ENCODE measurements at places on chromosomes 1 and 21.

- no peak for DNase-seq
Measured at GRCh38 chr1:175840787-175841186, 97.4 kb upstream of the TNR start.

DNA sequence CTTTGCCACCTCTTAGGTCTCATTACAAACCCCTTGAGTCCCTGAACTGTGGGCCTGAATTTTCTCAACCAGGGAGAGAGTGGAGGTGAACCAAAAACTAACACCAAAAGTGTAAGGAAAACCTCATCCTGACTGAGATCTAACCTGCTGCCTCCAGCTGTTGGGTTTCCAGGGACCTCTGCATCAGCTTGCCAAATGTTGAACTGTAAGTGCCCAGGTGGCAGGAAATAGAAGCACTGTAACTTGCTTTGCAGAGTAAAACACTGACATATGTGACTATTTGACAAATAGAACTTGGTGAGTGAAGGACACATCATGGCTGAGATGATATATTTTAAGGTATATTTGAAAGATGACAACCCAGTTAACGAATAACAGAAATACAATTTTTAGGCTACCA, 48.4 kb upstream of the NR5A2 start:
- DNase-seq = no peak

GRCh38 chr1:208803011-208803811, 559.0 kb upstream of the PLXNA2 start:
- DNase-seq = no peak

DNA sequence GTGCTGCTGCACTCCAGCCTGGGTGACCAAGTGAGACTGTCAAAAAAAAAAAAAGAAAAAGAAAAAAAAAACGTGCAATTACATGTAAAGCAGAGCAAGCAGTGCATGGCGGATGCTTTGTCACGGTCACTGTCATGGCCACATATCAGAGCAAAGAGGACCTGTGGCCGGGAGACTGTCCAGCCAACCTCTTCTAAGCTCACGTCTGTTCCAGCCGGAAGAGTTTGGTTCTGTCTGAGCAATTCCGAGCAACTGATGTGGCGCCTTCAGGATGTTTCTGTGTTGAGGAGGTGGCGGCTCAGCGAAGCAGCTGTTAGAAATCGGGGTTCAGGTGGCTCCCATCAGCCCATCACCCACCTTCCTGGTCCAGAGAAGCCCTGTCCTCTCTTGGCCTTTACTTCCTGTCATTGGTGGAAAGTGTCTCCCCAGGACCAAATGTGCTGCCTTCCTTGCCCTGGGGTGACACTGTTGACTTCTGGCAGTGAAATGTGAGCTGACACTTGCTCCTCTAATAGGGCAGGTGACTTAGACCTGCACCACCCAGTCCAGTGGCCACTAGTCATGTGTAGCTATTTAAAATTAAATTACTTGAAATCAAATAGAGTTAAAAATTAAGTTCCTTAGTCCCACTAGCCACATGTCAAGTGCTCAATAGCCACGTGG, 59.9 kb downstream of the ARHGEF10L start:
- no peak for DNase-seq

DNA sequence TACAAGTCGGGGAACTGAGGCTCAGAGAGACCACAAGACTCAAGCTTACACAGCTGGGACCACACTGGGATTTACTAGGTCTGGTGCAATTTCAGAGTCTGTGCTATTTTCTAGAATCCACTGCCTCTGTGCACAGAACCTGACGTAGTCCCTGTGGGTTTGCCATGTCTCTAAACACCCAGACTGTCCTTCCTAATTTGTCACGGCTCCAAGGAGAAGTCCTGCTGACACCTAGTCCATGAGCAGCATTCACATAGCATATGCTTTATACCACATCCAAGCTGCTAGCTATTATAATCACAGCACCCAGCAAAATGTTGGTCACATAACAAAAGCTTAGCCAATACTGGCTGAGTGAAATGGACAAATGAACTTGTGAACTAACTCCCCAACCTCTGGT, 79.0 kb upstream of the HMGB4 start:
- no peak for DNase-seq

- no peak for DNase-seq
Measured at GRCh38 chr1:154744352-154745035, 125.6 kb downstream of the KCNN3 start.

DNA sequence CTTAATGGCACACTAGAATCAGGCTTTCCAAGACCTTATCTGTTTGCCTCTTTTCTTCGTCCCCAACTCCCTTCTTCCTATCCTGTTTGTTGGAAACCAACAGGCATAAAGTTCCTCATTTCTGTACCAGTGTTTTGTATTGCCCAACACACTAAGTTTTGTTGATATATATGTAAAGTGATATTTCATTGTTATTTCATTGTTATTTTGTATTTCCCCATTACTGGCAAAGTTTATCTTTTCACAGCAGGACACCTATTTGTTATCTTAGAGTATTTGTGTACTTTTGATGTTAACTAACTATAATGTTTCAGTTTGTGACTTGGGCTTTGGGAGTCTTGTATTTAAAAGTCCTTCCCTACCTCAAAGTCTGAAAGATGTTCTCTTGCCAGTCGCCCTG, 27.1 kb downstream of the FAM20B start:
- DNase-seq = no peak

GRCh38 chr1:180231506-180231921, 1.4 kb downstream of the LHX4 start:
- no peak for DNase-seq

- DNase-seq = no peak
Measured at GRCh38 chr1:167554028-167554779, 642 bp upstream of the CREG1 start.

- no peak for DNase-seq
Measured at GRCh38 chr1:19239876-19240275, 11.4 kb downstream of the EMC1 start.

DNA sequence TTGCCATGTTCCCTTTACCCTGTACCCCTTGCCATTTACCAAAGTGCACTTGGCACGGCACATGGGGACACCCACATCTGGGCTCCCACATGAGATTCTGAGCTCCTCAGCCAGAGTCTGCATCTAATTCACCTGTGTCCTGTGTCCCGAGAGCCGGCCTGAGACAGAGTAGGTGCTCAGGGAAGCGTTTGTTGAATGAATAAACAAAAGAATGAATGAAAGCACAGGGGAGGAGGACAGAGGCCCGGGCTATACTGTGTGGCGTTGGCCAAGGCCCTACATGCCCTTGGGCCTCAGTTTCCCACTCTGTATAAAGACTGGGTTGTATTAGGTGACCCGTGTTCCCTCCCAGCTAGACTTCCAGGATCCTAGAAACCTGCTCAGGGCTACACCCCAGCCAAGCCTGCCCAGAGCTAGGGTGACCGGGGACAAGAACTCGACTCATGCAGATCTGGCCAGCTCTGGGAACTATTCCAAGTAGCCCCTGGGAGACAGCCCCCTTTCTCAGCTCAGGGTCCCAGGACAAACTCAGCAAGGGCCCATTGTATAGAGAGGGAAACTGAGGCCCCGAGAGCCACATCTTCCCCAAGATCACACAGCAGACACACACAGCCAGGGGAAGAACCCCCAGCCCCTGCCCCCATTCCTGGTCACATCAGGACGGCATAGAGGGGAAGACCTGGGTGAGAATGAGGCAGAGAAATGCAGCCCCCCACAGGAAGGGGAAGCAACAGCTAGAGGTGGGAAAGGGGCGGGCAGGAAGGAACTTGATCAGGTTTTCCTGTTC, 6.0 kb downstream of the EPHA2 start:
- DNase-seq = no peak

- peak; percentile 9 for DNase-seq
Measured at GRCh38 chr1:5423109-5423508, 569.1 kb downstream of the NPHP4 start.

DNA sequence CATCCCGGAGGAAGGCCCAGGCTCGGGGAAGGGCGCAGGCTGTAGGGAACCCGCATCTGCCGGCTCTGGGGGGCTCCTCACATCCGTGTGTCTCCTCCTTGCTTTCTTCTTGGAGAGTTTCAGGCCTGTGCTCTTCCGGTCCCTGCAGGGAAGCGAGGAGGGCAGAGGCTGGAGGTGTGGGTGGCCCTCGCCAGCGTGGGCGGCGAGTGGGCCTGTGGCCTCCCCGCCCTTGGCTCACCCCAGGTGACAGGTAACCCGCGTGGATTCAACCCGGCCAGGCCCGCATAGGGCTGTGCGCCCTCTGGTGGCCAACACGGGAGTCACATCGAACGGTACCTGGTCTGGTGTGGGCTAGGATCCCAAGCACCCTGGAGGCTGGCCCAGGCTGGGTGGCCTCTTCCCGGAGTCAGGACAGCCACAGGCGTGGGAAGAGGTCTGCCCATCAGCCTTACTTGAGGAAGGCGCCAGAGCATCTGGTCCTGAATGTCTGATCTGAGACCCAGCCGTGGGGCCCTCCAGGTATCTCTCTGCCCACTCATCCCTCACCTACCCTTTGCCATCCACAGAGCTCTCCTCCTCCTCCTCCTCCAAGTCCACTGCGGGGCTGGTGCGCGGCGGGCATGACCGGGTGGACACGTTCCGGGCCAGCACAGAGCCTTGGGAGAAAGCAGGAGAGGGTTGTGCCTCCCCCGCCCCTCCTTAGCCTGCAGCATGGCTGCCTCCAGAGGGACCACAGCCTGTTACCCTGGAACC, 9.6 kb upstream of the TNFRSF25 start:
- peak; percentile 73 for DNase-seq

DNA sequence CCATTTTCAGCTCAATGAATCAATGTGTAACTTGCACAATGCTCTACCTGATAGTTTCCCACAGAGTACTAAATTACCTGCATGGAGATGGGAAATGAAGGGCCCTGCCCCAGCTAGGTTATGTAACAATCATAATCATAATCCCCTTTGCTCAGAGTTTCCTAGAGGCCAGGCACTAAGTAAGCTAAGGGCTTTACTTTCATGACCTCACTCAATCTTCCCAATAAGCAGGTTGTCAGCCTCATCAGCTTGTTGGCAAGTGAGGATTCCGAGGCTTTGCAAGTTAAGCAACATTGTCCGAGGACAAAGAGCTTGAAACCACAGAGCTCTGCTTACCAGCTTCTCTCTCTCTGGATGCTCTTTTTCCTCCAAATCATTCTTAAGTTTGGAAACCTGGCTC, 64.1 kb upstream of the NTPCR start:
- no peak for DNase-seq

DNA sequence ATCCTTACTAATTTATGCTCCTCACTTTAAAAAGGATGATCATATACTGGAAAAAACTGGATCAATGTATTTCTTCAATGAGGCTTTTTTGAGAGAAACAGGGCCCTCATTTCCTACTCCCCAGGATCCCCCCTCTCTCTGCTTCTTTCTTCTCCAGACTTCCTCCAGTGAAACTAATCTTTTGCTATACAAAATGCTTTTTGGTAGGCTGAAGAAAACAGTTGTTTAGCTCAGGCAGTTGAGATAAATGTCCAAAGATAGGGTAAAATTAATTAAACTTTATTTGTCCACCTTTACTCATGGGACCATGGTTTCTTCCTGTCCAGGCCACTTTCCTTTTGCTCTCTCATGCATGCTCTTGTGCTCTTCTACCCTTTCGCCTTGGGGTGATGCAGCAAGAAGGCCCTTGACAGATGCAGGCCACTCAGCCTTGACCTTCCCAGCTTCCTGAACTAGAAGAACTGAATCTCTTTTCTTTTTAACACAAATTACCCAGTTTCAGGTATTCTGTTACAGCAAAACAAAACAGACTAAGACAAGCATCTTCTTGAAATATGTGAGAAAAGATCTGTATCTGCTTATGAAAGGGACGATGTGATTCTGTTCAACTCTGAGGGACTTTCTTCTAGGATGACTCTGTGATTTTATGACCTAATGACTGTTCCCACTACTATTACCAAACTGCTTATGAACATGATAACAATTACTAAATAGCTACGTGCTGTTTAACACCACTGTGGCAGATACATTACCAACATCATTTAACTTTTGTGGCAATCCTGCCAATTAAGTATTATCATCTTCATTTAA, 63.7 kb downstream of the NVL start:
- no peak for DNase-seq

DNA sequence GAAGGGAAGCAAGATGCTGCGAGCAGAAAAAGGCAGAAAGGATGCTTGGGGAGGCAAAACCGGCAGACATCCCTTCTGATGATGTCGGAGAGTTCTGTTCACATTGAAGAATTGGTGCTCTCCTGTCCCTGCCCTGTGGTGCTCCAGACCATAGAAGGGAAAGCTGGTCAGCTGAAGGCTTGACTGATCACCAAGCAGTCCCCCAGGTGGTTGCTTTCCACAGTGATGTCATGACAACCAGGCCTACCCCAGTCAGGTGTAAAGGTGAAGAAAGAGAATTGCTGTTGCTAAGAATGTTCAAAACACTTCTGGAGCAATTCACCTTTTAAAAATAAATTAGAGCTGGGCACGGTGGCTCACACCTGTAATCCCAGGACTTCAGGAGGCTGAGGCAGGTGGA, 59.5 kb downstream of the OPTC start:
- DNase-seq = no peak

GRCh38 chr1:167674156-167674555, 44.1 kb downstream of the RCSD1 start:
- DNase-seq = no peak

DNA sequence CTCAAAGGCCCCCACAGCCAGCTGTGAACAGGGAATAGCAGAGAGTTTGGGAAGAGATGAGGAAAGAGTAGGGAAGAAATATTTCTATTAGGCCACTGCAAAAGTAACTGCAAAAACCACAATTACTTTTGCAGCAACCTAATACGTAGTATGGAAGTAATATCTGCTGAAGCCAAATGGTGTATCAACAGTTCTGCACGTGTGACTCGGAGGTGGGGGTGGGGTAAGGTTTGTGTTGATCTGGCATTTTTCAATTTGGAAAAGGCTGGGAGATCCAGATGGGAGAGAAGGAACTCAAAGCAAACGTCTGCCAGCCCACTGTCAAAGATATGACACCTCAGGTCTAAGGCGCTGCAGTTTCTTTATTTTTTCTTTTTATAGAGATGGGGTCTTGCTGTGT, 11.1 kb upstream of the ZNF436 start:
- DNase-seq = no peak

GRCh38 chr21:15006594-15007230, 58.1 kb downstream of the NRIP1 start:
- no peak for DNase-seq

DNA sequence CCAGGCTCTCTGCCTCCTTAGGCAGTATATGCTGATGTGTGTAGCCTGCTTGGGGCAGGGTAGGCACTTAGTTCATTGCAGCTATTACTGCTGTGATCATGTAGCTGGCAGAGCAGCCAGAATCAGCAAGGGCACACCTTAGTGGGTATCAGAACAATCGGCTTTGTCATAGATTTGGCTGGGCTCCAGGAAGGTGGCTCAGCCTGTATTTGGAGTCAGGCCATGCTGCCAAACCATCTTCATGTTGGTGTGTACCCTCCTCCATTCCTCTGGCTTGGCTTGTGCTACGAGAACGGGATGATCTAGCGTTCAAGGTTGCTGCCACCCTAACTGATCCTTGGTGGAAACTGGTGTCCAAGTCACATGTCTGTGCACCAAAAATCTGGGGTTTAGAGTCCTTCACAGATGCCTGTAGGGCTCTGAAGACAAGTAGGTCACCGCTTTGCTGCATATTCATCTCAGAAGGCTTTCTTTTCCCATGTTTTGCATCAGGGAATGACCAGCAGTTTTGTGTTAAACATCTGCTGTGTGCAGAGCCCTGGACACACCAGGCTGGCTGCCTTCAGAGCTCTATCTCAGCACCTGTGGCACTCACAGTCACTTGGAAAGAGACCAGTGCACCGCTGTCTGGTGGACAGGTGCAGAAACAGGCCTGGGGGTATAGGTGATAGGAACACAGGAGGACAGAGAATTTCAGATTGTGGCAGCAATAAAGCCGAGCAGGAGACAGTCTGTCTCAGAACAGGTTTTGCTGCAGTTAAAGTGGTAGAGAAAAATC, 23.7 kb downstream of the VANGL1 start:
- DNase-seq = no peak

Data from stimulated activated CD4-positive, alpha-beta T cell treated with anti-CD3 and anti-CD28 coated beads, Interleukin-4, amount 100 ng/mL, for 4 hours (primary cell).